Activated T-cell treated with anti-CD3 and anti-CD28 coated beads for 48 hours (primary cell): ENCODE measurements at places on chromosomes 3 and 15.

DNA sequence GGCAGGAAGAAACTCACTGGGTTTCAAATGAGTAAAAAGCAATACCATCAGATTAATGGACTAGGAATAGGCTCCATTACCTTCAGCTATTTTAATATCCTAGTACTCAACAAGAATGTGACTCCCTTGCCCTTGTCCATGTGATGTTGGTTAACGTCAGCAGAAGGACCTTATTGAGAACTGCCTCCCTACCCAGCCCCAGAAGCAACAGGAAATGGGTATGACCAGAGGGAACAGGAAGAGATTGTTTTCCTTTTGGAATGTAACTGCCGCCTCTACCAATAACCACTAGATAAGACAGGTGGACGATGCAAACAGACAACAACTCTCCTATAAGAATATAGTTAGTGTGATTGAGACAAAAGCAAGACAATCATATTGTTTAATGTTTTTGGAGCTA lies 10.4 kb upstream of the MME start:
- DNase-seq: no peak

- no peak for DNase-seq
These were observed 39.4 kb upstream of the VIPR1 start for GRCh38 chr3:42463093-42463492.

DNA sequence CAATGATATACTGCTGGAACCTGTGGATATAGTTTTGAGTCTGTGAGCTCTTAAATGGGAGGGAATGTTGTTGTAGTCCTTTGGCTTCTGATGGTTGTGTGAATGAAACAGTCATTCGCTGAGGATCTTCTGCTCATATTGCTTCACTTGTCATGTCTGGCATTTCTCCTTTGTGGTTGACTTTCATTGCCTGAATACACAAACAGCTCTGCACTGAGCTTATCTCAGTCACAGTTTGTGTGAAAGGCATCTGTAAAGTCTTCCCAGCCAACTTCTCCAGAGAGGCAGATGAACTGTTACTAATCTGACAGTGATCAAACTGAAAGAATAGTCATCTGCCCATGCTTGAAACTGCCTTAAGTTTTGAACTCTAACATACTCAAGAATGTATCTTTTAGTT lies 59.8 kb downstream of the TMED3 start:
- no peak for DNase-seq

- no peak for DNase-seq
These were observed 808.7 kb upstream of the NECTIN3 start for GRCh38 chr3:110262896-110263295.

DNA sequence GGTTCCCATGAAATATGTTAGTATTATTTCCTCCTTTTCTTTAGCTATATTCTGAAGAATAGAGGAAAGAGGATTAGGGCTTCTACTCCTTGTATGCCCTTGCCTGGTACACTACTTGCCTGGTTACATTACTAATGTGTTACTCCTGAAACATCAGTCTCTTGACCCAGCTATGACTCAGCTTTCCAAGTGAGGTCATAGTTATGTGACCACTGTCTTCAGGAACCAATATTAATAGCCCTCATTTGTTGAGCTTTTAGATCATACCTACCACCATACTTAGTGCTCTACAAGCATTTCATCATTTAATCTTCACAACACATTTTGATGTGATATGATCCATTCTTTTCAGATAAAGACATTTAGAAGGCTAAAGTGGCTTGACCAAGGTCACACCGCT lies 60.3 kb downstream of the CMSS1 start:
- DNase-seq: no peak

GRCh38 chr15:41804361-41804760 lies 23.5 kb upstream of the JMJD7 start:
- DNase-seq: no peak

- no peak for DNase-seq
These were observed 307.1 kb downstream of the TLE3 start for GRCh38 chr15:69790632-69791031.

DNA sequence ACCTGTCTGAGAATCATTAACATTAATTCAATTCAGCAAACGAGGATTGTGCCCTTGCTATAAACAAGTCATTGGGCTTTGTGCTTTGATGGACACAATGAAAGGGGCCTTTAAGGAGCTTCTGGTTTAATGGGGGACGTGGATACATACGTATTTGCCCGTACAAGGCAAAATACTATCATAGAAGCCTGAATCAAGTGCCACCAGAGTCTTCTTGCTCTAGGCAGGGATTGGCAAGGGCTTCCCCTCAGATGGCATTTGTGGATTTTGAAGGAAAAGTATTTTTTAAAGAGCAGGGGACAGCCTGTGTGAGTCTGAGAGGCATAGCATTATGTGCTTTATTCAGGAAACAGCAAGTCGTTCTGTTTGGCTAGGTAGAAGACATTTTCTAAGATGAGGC lies 83.7 kb upstream of the NEDD4 start:
- DNase-seq: no peak

- DNase-seq: no peak
These were observed 426.1 kb downstream of the EDEM1 start for GRCh38 chr3:5613599-5613998.

GRCh38 chr15:74821091-74821789 lies 5.2 kb upstream of the CPLX3 start:
- DNase-seq: no peak

DNA sequence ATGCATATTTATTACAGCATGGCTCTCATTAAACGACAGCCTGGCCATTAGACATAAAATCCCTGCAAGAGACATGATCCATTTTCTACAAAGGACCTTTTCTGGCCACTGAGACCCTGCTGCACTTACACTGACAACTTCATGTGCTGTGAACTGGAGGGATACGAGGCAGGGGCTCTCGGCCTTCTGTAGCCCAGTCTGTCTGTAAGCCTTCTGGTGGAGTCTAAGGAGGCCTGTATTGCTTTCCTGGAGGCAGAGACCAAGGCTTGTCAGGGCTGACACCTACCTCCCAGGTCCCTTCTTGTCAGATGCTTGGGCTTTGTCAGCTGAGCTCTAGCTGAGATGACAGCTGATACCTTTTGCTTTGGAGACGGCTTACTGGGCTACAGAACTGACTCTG lies 776.9 kb upstream of the ARPP21 start:
- DNase-seq: no peak

GRCh38 chr15:76177491-76178040 lies 117.8 kb downstream of the TMEM266 start:
- DNase-seq: no peak

- no peak for DNase-seq
These were observed 242.0 kb upstream of the NSMCE3 start for GRCh38 chr15:29511663-29512062.

GRCh38 chr15:84981711-84982300 lies at the start of gene PDE8A:
PDE8A (plus strand) TSS chr15:84981856; CDS start chr15:84982163, 307 bp downstream.
- peak; percentile 56 for DNase-seq

DNA sequence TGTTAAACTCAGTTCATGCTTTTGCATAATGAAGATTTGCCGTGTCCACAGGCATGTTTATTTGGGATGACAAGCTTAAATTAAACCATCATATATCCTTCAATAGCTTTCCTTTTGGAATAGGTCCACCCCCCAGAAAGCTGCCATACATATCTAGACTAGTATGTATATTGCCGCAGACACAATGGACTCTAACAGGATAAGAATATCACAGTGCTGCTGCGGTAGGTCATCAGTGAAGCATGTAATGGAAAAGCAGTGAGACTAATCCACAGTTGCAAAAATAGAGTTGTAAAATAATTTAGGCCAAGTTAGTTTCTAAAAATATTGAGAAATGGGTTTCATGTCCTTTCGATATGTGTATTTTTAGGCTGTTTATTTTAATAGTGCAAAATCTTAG lies 819.9 kb upstream of the DPPA4 start:
- no peak for DNase-seq

GRCh38 chr3:111545349-111545748 lies 3.4 kb downstream of the CD96 start:
- DNase-seq: no peak

- peak; percentile 23 for DNase-seq
These were observed 11.5 kb upstream of the PARP14 start for GRCh38 chr3:122668930-122669730.

GRCh38 chr15:87154761-87155160 lies 1075.1 kb downstream of the AGBL1 start:
- no peak for DNase-seq

DNA sequence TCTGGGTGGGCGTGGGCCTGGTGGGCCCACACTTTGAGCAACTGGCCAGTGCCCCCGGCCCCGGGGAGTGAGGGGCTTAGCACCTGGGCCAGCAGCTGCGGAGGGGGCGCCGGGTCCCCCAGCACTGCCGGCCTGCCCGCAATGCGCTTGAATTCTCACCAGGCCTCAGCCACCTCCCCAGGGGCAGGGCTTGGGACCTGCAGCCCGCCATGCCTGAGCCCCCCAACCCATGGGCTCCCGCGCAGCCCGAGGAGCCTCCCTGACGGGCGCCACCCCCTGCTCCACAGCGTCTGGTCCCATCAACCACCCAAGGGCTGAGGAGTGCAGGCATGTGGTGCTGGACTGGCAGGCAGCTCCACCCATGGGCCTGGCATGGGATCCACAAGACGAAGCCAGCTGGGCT lies 484.3 kb downstream of the UNC13C start:
- DNase-seq: no peak

DNA sequence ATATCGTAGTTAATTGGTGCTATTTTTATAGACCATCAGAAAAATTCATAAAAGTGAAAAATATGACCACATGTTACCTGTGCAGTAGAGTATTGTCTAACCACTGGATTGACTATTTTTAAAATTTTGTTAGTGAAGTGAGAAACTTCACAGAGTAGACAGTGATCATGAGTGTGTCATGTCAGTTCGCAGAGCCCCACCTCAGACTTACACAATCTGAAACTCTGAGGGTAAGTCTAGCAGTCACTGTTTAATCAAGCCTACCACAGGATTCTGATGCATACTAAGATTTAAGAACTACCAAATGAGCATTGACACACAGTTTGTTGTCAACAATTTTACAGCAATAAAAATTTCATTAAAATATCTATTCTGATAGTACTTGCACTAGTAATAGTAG lies 552.9 kb upstream of the SUCLG2 start:
- DNase-seq: no peak

DNA sequence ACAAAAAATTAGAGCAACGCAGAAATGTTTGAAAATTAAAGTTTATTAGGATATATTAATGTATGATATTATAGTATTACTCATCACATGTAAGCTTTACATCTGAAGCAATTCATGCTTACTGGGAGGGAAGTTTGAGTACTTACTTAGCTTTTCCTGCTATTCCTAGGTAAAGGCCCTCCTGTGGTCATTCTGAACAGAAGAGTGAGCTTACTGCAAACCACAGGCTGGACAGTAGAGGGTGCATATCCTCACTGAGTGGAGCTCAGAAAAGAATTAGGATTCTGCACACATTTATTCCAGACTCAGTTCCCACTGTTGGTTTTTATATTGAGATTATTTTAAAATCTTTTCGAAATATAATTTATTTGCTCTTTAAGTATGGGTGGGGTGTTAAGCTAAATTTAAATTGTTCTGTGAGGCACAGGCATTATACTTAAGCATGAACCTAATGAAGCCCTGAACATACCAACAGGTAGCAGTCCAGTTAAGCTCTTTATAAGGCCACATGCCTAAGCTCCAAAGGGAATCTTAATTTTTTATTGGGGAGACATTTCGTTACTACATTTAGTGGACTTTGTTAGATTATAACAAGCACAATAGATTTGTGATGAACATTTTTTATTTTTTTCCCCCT lies 10.2 kb downstream of the MRPS22 start:
- no peak for DNase-seq

DNA sequence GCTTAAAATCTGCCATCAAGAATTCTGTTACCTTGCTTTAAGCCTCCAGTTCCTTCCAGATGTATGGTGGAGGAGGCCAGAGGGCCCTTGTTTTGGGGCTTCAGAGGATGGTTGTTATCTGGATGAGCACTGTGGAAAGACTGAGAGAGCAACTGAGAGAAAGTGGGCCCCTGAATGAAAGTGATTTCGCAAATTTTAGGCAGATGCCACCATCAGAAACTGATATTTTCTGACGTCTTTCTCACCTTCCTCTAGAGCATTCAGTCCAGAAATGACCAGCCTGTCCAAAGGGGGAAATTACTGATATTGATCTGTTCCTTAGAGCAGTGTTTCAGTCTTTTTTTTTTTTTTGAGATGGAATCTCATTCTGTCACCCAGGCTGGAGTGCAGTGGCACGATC lies 13.4 kb downstream of the B3GNT5 start:
- no peak for DNase-seq

GRCh38 chr3:12905316-12906071 lies 64.1 kb upstream of the RPL32 start:
- DNase-seq: no peak

GRCh38 chr15:77791941-77792340 lies 159.2 kb upstream of the LINGO1 start:
- DNase-seq: no peak

DNA sequence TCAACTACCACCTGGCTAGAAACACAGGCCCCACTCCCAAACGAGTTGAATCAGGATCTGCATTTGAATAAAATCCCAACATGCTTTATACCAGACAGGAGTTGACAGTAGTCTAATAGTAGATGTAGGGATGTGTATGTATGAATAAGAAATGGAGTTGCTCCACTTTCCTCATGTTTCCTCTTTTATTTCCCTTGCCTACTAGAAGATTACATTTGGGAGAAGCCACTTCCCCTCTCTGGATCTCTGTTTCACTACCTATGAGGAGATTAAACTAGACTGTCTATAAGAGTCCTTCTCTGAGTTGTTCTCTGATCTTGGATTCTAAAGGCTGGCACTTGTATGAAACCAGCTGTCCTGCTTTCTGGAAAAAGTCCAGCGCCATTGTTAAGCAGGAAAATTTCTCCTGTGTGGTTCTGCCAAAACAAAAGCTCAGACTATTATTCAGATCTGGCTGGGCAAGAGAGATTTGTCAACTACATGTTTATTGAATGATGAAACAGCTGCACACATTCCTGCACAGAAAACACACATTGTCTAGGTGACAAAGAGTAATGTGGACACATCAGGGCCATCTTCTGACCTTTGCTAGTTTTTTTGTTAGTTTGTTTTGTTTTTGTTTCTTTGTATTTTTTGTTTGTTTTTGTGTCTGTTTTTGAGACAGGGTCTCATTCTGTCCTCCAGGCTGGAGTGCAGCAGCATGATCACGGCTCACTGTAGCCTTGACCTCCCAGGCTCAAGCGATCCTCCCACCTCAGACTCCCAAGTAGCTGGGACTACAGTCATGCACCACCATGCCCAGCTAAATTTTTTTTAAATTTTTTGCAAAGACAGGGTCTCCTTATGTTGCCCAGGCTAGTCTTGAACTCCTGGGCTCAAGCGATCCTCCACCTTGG lies 29.9 kb downstream of the ACP3 start:
- DNase-seq: no peak

GRCh38 chr3:47227678-47228077 lies 54.9 kb downstream of the KIF9 start:
- DNase-seq: no peak

- DNase-seq: no peak
These were observed 6.1 kb upstream of the RUBCN start for GRCh38 chr3:197742787-197743186.

- no peak for DNase-seq
These were observed 150.9 kb upstream of the MCTP2 start for GRCh38 chr15:94080416-94080815.
